Kasumi-1 (cell line): ENCODE measurements at places on chromosomes 12 and 14.
A peak's percentile ranks its signal among the peaks of the same experiment; 100 is the strongest.

DNA sequence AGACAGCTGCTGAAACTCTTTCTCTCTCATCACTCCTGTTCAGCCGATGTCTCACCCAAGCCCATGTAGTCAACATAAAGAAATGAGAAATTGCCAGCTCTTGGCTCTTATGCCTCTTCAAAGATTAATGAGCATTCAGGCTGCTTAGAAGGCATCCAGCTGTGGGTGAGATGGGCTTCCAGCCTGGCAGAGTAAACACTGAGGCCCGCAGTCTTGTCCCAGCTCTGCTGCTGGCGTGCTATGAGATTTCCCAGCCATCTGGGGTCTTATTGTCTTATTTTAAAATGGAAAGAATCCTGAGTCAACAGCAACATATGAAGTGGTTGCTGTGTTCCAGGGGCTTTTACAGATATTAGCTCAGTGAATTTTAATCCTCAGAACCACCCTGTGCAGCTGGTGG, 12.6 kb downstream of the RXYLT1 start:
- DNase-seq = no peak

- DNase-seq = no peak
Observed at GRCh38 chr14:75968456-75968855, 13.3 kb downstream of the TGFB3 start.

- DNase-seq = no peak
Observed at GRCh38 chr12:18751866-18752265, 13.9 kb downstream of the CAPZA3 start.

DNA sequence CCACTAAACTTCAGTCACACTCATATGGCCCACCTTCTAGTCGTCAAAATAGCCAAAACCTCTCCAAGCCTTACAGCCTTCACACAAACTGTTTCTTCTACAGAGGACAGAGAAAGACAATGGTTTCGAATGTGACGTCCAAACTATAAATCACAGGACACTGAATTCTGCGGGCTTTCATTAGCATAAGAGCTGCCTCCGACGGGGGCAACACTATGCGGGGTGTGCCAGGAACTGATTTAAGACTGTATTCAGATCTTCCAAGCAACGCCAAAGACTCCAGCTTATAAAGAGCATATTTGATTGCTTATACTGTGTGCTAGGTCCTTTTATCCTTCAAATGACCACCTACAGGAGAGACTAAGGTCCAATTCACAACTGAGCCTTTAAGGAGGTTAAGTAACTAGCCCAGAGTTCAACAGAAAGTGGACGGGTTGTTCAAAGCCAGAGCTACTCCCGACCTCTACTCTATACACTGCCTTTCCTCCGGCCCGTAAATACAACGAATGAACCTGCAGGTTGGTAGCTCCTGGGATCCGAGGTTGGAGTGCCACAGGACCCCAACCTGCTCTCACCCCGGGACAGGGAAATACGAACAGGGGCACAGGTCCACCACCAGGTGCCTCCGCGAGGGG, 575 bp downstream of the L2HGDH start:
- peak; percentile 56 for DNase-seq

GRCh38 chr14:76736514-76736913, 24.8 kb upstream of the VASH1 start:
- DNase-seq = no peak

- DNase-seq = no peak
Observed at GRCh38 chr12:107616941-107617340, 68.7 kb upstream of the PWP1 start.

DNA sequence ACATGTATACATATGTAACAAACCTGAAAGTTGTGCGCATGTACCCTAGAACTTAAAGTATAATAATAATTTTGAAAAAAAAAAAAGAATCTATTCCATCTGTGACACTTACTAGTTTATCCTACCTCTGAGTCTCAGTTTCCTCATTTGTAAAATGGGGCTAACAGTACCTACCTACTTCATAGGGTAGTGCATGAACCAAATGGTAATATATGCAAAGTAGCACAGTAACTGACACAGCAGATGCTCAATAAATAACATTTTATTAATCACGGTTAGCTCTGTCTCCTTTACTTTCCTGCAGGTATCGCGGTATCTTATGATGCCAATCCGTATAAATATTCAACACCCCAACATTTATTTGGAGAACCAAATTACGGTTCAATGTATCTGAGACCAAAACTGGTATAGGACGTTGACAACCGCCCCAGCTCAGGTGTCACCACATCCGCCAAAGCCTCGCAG, 703 bp downstream of the TMED10 start:
- DNase-seq = no peak

GRCh38 chr14:57018065-57018464, 207.8 kb upstream of the OTX2 start:
- no peak for DNase-seq

DNA sequence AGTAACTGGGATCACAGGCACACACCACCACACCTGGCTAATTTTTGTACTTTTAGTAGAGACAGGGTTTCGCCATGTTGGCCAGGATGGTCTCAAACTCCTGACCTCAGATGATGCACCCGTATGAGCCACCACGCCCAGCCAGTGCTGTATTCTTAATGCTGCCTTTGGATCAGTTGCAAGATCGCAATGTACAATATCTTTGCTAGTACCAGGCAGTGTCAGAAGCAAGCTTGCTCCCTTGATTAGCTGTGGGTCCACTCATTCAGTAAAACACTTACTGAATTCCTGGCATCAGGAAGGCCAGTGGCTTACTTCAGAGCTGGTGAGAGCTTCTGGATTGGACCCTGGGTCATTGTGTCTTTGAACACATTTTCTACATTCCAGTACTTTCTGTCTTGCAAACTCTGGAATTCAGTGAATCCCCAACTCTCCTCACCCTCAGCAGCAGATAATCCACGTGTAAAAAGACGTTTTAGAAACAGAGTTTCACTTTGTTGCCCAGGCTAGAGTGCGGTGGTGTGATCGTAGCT, 1183.7 kb downstream of the AACS start:
- no peak for DNase-seq

DNA sequence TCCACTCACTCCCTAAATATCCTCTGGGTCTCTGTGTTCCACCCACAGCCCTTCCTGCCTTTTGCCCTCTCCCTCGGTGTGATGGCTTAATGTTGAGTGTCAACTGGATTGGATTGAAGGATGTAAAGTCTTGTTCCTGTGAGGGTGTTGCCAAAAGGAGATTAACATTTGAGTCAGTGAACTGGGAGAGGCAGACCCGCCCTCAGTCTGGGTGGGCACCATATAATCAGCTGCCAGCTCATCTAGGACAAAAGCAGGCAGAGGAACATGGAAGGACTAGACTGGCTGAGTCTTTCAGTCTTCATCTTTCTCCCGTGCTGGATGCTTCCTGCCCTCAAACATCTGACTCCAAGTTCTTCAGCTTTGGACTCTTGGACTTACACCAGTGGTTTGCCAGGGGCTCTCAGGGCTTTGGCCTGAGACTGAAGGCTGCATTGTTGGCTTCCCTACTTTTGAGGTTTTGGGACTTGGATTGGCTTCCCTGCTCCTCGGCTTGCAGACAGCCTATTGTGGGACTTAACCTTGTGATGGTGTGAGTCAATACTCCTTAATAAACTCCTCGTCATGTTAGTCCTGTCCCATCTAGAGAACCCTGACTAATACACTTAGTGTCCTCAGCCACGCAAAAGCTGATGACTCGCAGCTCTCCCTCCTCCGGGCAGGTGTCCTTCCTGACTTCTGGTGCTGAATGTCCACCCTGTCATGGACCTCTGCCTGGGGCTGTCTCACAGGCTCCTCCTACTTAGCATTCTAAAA, 5.9 kb downstream of the DGLUCY start:
- DNase-seq = no peak

- no peak for DNase-seq
Observed at GRCh38 chr14:90676912-90677311, 139.3 kb downstream of the TTC7B start.

DNA sequence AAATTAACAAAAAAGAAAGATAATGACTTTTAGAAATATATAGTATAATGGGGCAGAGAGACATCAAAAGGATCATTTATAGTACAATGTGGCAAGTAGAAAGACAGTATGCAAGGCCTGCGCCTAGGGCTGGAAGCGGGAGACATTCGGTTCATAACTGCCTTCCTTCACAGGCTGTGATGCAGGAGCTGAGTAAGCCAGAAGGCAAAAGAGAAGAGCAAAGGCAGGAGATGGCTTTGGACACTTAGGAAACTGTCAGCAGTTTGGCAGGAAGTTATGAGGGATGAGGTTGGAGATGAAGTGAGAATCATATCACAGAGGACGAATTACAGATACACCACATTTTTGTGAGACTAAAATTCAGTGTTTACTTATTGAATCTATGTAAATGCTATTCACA, 97.8 kb downstream of the EPS8 start:
- DNase-seq = no peak

DNA sequence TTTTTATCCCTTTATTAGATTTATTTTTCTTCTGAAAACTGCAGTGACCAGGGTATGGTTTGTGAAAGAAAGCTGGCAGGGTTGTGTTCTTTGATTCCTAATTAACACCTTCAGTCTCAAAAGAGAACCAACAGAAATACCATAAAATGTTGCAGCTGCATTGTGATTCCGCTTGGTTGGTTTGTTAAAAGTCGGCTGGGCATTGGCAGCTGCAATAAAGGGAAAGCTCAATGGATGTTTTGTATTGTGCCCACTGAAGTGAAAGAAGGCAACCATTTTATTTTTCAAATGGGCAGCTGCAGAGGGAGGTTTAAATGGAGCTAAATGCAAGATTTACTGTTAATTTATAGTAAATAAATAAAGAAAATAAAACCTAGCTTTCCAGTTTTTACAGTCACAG, 16.7 kb downstream of the LGR5 start:
- no peak for DNase-seq
